ENCODE measurements at places on chromosomes 5 and 9.
A peak's percentile ranks its signal among the peaks of the same experiment; 100 is the strongest.

- no peak for DNase-seq
These were observed at the start of gene GCNT4 for GRCh38 chr5:75052192-75053053. TSS of gene GCNT4 (minus strand) at chr5:75052558. CDS start at chr5:75030037, 22,521 bp downstream.

DNA sequence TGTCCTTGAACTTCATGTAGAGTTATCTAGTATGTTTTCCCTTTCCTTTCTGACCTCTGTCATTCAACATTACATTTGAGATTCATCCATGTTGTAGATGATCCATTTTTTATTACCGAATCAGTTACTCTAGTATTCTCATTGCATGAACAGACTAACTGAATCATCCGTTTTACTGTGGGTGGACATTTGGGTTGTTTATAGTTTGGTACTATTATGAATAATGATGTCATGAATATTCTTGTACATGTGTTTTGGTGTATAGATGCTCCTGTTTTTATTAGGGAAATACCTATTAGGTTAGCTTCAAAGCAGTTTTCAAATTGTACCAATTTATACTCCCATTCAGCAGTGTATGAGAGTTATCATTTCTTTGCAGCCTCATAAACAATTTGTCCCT is 94.3 kb upstream of the NIPAL4 start:
- no peak for DNase-seq

GRCh38 chr5:174521449-174521848 is 202.9 kb upstream of the MSX2 start:
- no peak for DNase-seq

DNA sequence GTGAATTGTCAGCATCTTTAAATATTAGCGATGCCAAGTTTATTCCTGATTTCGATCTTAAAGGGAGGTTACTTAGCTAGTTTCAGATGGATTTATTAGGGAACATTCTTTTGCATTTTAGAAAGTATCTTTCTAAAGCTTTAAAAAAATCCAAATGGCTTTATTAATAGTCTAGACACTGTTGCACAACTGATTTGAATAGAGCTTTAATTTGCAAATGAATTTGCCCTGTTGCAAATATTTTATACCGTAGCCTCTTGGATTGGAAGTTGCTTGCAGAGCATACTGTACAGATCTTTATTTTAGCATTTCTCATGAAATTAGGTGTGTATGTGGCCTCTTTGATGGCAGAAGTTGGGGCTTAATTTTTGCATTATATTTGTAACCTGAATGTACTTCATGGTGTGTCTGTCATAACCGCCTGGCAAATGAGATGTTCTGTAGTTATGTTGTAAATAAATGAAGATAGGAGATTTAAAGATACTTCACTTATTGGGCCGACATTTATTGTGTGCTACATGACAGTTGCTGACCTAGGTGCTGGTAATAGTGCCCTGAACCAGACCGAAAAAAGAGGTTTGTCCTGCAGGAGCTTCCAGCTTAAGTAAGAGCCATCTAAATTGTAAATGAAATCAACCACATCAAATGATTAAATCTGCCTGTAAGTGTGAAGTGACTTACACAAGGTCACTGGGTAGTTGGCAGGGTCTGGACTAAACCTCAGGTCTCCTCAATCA is 1.8 kb downstream of the TCERG1 start:
- DNase-seq = no peak

DNA sequence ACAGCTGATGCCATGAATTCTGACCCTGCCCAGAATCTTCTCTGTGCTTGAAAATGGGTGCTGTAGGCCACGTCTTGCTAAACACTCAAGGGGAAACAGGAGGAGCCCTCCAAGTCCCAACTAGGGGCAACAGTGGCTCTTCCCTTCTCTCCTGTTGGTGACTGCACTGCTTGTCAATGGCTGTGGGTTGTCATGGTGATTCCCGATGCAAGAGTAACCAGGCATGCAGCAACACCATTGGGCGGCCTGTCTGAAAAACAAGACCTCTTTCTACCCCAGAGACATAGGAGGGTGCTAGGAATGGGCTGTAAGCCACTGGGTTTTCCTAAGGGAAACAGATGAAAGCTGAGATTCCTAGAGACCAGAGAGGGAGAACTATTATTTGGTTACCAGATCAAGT is 201.7 kb upstream of the PANK3 start:
- no peak for DNase-seq

DNA sequence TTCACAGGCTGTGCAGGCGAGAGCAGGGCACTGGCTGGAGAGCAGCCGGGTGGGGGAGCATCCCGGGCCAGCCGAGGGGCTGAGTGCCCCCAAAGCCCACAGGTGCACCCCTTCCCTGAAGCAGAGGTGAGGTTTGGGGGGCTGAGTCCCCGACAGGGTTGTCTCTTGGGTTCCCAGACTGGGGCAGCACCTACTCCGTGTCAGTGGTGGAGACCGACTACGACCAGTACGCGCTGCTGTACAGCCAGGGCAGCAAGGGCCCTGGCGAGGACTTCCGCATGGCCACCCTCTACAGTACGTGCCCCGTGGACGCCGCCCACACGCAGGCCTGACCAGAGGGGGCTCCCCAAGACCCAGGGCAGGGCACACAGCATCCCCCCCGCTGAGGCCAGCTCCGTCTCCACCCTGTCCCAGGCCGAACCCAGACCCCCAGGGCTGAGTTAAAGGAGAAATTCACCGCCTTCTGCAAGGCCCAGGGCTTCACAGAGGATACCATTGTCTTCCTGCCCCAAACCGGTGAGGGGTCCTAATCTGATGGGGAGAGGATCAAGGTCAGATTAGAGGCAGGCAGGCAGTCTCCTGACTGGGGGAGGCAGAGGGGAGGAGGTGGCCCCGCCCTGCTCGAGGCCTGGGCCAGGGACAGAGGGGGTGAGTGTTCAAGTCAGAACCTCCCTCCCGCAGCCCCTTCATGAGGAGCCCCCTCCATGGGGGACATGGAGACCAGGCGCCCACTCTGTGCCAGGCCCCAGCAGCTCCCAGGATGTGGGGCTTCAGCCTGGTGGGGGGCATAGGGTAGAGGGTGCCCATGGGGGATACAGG is 2.7 kb downstream of the PTGDS start:
- DNase-seq = no peak

GRCh38 chr5:138884554-138884953 is 9.4 kb upstream of the LRRTM2 start:
- DNase-seq = no peak

- DNase-seq = peak; percentile 19
These were observed 958 bp upstream of the HSPA5 start for GRCh38 chr9:125241863-125242739.
